ENCODE measurements at places on chromosomes 6 and 20. TPM values are rescaled to one million over a fixed set of nuclear protein-coding genes. Genes with fewer than 3 reads are reported as not detected.

The CD40 gene
- 2.9 TPM for total RNA-seq

The C2 gene
- 2.1 TPM for total RNA-seq

DNA sequence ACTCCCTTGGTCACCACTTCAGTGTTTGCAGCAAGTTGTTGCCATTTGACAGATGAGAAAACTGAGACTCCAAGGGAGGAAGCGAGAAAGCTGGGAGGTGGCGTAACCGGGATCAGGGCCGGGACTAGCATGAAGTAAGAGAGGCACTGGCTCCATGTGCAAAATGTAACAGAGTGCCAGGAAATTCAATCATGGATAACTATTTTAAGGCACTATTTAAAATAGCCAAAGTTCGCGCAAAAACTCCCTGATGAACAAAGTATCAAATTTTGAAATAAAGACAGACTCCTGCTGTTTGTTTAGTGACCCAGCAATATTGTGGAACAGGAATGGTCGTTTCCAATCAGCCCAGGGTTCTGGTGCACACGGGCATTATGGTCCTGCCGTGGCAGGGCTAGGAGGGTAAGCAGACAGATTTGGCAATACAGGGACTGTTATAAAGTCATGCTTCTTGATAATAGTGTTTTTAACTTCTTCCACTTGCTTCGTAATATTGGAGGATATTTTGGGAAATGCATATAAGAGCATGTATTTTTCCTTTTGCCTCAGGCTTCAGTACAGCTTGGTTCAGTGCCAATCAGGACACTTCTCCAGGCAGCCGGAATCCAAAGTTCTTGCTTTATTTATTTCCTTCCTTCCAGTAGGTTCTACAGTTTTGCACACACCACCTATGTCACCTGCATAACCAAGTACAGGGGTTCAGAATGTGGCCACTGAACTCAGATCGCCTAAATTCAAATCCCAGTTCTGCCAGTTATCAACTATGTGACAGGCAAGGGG, 141.6 kb downstream of the EYA2 start:
- no peaks in the 10 kb centered on the region for H3K4me1 ChIP-seq
- H3K36me3 ChIP-seq, result no peaks in the 10 kb centered on the region
- DNase-seq, result no peak

DNA sequence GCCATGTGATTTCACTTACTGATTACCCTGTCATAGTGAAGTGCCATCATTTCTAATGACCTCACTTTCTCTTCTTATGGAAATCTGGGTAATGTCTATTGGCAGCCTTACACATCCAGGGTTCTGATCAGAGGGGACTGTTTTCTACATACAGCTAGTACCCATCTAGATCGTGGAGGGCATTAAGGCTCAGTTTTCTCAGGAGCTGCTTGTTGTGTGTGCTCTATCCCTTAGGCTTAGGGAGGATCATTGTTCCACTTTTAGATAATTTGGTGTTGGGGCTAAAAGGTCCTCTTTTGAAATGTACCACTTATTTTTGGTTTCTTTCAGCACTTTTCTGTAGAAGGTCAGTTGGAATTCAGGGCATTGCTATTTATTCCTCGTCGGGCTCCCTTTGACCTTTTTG, 3.8 kb downstream of the HSP90AB1 start:
- peaks cover 37% of the 10 kb centered on the region for H3K4me1 ChIP-seq
- DNase-seq, result no peak
- peak overlapping the region; percentile 10 for H3K27ac ChIP-seq
- peaks cover 63% of the 10 kb centered on the region for H3K36me3 ChIP-seq

DNA sequence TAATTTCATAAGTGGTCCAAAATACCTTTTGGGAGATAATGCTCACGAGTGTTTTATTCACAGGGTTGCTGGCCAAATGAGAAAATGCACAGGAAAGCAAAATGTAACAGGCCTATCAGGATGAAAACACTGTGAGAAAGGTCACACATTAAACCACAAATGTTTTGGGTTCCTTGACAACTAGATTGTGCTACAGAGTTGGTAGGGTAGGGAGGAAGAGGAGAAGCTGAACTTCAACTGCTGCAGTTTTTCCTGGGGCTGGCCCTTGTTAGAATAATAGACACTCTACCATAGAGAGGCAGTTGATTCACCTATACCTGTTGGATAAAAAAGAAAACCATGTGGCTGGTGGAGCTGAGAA, 28.1 kb upstream of the PAQR8 start:
- no peaks in the 10 kb centered on the region for H3K36me3 ChIP-seq
- H3K27ac ChIP-seq, result peak overlapping the region; percentile 50
- peaks cover 65% of the 10 kb centered on the region for H3K4me1 ChIP-seq

DNA sequence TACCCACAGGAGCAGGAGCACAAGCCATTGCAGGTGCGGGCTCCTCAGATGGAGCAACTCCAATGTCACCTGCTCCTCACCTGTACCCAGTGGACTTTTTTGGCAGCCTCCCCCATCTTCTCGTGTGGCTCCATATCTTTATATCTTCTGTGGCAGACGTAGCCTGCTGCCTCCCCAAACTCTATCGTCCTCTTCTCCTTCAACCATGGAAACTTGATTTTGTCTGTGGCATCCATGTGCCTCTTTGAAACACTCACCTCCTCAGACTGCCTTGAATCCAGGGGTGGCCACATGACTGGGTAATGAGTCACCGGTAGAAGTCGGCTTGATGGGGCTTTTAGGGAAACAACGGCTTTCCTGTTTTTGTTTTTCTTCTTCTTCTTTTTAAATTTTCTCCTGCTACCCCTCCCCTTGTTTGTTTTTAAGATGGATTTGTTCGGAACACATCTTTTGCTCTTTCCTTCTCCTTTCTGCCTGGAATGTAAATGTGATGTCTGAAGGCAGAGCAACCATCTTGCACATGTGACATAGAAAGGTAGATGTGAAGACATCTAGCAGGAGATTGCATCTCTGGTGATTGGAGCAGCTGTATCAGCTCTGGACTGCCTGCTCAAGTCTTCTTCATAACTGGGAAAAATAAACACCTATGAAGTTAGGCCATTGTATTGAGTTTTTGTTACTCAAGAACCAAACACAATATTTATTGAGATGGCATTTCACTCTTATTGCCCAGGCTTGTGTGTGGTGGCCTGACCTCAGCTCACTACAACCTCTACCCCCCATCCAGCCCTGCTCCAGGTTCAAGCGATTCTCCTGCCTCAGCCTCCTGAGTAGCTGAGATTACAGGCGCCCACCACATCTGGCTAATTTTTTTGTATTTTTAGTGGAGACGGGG, 69.9 kb upstream of the DDR1 start:
- no peaks in the 10 kb centered on the region for H3K36me3 ChIP-seq
- H3K27ac ChIP-seq, result no peak overlapping the region
- H3K27me3 ChIP-seq, result no peaks in the 10 kb centered on the region
- peaks cover 58% of the 10 kb centered on the region for H3K4me1 ChIP-seq

DNA sequence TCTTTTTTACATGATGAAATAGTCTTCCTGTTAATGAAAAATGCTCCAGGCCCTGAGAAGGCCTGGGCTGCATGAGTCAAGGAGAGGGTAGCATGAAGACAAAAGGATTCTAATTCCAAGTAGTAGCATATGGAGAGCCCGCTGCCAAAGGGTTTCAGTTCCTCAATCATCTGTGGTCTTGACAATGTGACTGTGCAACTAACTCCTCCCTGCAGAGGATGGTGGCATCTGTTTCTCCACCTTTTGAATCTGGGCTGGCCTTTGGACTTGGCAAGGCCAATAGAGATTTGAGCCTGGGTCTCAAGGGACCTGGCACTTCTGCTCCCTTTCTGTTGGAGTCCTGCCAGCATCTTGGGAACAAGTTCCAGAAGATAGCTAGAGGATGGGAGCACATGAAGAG, 35.1 kb upstream of the ANKEF1 start:
- no peak overlapping the region for H3K4me3 ChIP-seq
- H3K27ac ChIP-seq, result no peak overlapping the region
- no peaks in the 10 kb centered on the region for H3K4me1 ChIP-seq
- no peak for DNase-seq

- no peak overlapping the region for H3K4me3 ChIP-seq
- no peak overlapping the region for H3K27ac ChIP-seq
- H3K27me3 ChIP-seq, result no peaks in the 10 kb centered on the region
- no peak for DNase-seq
Observed at GRCh38 chr6:77837034-77837784, 184.4 kb downstream of the MEI4 start.

GRCh38 chr6:138818496-138819194, 22.8 kb downstream of the ECT2L start:
- H3K27ac ChIP-seq, result no peak overlapping the region
- H3K4me3 ChIP-seq, result no peak overlapping the region
- no peaks in the 10 kb centered on the region for H3K36me3 ChIP-seq
- no peak for DNase-seq
- H3K27me3 ChIP-seq, result no peaks in the 10 kb centered on the region
- H3K4me1 ChIP-seq, result no peaks in the 10 kb centered on the region

Data from CD4-positive, alpha-beta memory T cell (primary cell).